ENCODE measurements at places on chromosomes 2 and 18. TPM values are rescaled to one million over a fixed set of nuclear protein-coding genes. Genes with fewer than 3 reads are reported as not detected.

Gene EIF5B
- 57.9 TPM for total RNA-seq

Gene SULT1C4
- 4.2 TPM for total RNA-seq

DNA sequence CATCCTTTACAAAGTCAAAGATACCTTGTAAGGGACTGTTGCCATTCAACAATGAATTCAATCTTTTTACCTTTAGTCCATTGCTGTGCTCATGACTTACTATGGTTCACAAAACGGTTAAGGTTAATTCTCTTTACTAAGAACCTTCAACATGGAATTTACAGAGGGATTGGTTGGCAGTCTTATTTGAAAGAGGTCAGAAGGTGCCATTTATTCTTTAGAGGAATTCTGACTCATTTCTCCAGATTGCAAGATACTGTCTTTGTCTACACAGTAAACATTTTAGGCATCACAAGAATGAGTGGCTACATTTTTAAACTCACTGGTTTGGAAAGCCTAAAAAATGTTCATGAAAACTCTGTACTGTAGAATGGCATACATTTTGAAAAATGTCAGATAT, 17.4 kb downstream of the KCNH7 start:
- DNase-seq, result no peak

- DNase-seq, result no peak
These were observed 44.9 kb upstream of the TBC1D8 start for GRCh38 chr2:101195871-101196661.

DNA sequence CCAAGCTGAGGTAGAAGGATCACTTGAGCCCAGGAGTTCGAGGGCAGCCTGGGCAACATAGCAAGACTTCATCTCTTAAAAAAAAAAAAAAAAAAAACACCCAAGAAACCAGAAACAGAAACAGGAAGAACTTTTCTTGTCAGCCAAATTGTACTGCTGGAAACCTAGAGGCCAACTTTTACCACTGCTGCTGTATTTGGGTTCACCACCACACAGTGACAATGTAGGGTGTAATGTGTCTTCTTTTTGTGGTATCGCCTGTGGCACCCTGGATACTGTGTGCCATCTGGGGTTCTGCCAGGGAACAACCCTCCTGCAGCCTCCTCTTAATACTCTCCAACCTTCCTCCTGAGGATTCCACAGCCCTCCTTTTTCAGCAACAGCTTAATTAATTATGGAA, 72.6 kb downstream of the STK39 start:
- DNase-seq, result no peak

Measured in aorta (tissue), 5 donors.